Esophagus squamous epithelium (tissue), 5 donors: ENCODE measurements at places on chromosomes 4 and X.

DNA sequence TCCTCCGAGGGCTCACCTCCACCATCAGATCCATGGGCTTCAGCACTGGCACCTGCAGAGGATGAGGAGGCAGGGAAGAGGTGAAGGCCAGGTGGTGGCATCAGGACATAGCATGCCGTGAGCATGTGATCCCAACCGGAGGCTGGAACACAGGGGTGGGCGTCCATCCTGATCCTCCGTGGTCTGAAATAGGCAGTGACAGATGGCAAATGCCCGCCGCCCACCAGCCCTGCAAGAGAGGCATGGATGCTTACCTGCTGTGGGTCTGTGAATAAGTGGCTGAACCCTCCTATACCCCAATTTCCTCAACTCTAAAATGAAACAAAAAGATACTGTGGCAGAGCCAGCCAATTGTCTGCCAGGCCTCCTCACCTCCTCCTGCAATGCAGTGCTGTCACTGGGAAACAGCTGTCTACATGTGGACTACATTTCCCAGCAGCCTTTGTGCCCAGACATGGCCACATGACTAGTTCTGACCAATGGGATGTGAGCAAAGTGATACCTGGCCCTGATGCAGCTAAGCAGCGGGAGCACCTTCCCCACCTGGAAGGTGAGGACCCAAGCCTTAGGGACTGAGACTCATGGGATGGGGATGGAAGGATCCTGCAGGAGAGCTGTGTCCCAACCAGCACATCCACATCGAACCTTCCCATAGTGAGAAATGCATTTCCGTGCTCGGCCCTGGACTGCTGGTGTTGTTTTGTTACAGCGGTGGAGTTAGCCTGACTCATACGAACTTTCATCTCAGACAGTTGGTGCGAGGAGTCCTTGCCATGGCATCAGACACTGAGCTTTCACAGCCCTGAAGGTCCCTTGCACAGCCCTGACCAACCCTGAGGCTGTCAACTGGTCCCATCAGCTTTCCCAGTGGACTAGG, 99.5 kb downstream of the PPP2R2C start:
- no peak for DNase-seq

DNA sequence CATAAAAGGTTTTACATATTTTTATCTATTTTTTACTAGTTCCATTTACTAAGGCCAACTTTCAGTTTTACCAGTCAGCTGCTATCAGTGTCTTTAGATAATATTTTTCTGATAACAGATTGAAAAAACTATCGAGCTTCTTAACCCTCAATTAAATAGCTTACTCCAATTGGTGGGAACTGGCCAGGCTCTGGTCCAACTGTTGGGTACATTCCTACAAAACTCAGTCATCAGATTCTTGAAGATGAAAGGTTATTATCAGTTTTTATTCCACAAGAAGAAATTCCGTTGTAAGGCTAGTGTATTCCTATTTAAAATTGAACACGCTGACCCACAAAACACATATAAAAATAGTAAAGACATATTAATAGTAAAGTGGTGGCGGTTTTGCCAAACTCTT, 346.2 kb downstream of the MAPK10 start:
- DNase-seq: no peak

GRCh38 chr4:74327762-74328161, 19.5 kb downstream of the EPGN start:
- DNase-seq: no peak

- DNase-seq: no peak
These were observed at the start of gene SCML2 for GRCh38 chrX:18354369-18355223. TSS of gene SCML2 (minus strand) at chrX:18354688. CDS start at chrX:18334071, 20,617 bp downstream.

DNA sequence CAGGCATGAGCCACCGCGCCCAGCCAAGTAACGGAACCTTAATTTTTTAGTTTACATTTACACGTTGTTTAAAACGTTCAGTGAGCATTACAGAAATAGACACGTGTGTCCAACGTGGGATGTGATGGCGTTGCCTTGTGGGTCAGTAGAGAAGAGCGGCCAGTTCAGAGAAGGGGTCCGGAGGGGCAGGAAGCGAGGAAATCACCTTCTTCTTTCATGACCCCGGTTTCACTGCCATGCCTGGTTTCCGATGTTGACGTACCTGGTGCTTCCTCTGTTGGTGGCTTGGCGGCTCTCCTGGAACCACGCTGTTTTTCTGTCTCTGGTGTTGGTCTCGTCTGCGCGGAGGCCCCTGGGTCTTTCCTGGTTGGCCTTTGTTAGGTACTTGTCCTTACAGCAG, 42.8 kb downstream of the PCGF3 start:
- DNase-seq: no peak

- DNase-seq: no peak
These were observed 46.6 kb upstream of the PGRMC2 start for GRCh38 chr4:128334256-128334655.

GRCh38 chr4:141011901-141012315, 121.4 kb downstream of the RNF150 start:
- DNase-seq: no peak

DNA sequence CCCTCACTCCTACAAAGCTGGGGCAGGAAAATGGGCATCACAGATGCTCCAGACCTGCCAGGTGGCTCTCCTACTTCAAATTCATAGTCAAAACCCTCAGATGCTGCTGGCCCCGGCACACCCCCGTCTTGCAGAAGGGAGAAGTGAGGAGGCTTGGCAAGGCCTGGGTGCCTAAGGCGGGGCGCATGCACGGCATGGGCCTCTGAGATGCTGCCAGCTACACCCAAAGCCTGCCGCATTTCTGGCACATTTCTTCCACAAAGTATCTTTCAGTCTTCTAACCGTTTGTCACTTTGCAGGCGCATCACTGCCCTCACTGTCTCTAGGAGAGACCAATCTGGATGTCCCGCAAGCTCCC, 19.6 kb downstream of the WDR1 start:
- no peak for DNase-seq
